DMS79 treated with DMSO at 0.1 percent for 48 hours (cell line): ENCODE measurements at places on chromosomes 2 and 18.

- no peak for DNase-seq
These were observed 104.9 kb downstream of the CDC42EP3 start for GRCh38 chr2:37566517-37566981.

- no peak for DNase-seq
These were observed 163.4 kb downstream of the TMEM163 start for GRCh38 chr2:134555411-134555810.

DNA sequence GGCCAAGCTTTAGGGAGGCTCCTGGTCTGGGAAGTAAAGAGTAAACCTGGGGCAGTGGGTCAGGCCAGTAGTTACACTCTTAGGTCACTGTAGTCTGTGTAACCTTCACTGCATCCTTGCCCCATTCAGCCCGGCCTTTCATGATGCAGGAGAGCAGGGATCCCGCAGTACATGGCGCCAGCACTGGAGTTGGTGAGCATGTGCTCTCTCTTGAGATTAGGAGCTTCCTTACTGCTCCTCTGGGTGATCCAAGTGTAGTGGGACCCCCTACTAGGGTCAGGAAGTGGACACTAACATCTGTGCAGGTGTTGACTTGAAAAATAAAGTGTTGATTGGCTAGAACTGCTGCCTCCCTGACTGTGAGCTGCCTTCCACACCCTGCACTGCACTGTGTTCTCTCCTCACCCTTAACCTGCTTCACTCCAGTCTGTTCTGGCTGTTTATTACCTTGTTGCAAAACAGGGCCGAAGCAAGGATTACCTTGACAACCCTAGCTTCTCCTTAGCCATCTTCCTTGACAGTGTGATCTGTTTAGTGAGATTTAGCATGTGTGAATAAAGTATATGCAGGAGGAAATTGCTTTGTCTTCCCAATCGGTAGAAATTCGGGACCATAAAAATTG lies 5.2 kb downstream of the RETREG2 start:
- no peak for DNase-seq

DNA sequence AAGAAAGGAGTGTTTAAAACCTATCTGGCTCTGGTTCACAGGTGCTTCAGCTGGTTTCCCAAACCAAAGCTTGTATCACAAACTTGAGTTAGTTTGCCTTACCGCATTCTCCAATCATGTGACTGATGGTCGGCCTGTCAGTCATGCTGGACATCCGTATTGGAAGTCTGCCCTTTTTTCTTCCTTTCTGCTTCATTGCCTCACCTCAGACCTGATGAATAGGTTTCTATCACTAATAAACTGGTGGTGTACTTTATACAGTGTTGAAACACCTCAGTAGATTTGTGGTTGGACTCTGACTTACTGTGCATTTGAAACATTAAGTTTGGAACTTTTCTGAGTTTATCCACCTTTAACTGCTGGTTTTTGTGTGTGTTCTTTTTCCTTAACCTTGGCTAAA lies 84.1 kb downstream of the R3HDM1 start:
- no peak for DNase-seq

DNA sequence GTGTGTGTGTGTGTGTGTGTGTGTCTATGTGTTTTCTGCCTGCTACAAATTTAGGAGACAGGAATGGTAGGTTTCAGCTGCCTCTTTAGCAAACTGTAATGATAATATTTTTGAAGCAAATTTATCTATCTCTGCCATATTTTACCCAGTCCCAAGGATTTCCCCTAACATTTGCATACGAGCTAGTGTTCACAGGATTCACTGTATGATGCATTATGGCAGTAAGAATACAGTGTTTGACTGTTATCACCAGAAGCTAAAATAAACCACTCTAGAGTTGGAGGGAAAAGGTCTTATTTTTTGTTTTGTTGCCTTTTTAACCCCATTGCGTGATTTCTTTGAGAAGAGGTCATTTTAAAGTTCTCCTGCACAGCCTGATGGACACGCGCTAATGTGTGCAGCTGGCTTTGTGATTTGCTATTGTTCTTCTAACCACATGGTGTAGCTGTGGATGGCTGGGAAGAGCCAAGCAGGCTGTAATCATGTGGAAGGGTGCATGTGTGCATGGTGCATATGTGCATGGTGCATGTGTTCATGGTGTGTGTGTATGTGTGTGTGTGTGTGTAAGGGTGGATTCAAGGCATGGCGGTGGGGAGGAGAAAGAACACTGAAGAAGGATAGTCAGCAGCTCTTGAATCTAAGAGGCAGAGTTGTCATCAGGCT lies 62.4 kb downstream of the PLB1 start:
- no peak for DNase-seq

- DNase-seq, result no peak
These were observed 6.7 kb downstream of the TUBB6 start for GRCh38 chr18:12314591-12315305.

DNA sequence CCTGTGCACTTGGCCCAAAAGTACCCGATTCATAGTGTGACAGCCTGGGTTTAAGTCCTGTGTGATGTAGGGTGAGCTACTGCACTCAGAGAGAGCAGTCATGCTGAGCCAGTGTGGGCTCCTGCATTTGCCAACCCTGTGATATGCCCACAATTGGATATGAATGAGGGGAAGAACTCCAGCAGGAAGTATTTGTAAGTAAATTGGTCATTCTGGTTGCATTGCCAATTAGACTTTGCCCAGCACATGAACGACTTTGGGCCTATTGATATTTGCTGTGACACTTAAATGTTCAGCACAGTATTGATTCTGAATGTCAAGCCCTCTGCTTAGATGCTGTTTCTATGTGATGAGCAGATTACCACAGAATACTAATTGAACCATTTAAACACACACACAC lies 570.9 kb downstream of the PIK3C3 start:
- no peak for DNase-seq

GRCh38 chr2:29061616-29062015 lies 12.7 kb downstream of the PCARE start:
- DNase-seq, result no peak

- no peak for DNase-seq
These were observed 199.2 kb downstream of the PARD3B start for GRCh38 chr2:204744506-204744905.

DNA sequence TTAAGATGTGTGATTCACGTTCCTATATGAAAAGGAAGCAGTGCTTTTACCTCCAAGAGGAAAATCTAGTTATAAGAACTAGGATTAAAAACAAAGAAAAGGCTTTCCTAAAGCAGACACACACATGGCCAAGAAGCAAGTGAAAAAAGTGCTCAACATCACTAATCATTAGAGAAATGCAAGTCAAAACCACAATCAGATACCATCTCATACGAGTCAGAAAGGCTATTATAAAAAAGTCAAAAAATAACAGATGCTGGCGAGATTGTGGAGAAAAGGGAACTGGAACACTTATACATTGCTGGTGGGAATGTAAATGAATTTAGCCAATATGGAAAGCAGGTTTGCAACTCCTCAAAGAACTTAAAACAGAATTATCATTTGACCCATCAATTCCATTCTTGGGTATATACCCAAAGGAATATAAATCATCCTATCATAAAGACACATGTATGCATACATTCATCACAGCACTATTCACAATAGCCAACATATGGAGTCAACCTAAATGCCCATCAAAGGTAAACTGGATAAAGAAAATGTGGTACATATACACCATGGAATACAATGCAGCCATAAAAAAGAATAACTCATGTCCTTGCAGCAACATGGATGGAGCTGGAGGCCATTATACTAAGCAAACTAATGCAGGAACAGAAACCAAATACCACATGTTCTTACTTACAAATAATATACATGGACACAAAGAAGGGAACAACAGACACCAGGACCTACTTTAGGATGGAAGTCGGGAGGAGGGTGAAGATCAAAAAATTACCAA lies 285.3 kb downstream of the RAD51AP2 start:
- DNase-seq, result no peak

DNA sequence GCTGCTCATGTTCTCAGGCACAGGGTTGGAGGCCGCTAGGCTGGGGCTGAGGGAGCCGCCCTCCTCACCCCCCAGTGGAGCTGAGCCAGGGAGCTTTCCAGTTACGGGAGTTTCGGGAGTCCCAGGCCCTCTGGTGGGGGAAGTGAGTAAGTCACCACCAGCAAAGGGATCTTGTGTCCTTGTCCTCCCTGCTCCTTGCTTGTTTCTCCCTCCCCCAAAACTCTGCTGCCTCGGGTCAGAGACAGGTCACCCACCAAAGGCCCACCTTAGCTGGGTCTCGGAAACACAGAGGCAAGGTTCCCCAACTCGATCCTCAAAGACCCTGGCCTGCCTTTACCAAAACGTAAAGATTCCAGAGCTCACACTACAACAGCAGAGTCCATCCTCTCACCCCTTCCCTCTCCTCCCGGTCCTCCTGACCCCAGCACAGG lies 60.5 kb upstream of the POMC start:
- DNase-seq, result peak; percentile 76

- DNase-seq, result no peak
These were observed 37.1 kb upstream of the CTLA4 start for GRCh38 chr2:203830304-203831055.

DNA sequence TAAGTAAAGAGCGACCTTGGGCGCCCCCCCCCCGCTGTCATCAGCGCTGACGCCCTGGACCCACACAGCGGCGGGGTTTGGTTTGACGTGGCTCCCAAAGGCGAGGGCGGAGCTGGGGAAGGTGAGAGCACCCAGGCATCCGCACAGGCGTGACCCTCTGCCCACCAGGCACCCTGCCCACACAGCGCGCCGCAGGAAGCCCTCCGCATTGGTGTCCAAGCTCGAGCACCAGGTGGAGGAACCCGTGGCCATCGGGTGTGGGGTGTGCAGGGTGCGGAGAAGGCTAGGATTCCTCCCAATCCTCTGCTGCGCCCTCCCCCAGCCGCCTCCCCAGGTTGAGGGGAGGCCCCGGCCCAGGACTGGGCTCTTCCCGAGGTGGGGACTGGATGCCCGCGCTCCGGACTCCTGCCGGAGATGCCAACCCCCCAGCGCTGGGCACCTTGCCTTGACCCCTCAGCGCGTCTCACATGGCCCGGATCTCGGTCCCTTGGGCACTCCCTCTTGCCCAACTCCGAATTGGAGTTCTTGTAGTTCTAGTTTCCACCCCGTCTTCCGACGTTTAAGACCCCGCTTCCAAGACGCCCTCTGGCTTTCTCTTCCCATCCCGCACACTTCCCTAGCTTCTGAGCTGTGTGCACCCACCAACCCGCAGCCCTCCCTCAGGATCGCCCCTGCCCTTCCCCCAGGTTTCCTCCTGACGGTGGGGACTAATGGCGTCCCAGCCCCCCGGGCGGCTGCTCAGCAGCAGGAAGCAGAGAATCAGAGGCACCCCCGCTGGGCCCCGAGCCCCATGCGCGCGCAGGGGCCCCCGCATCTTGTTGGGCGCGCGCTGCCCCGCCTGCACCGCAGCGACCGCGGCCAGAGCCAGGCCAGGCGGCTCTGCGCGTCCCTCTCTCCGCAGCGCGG lies 25.9 kb upstream of the RESP18 start:
- DNase-seq, result peak; percentile 33

GRCh38 chr18:51150113-51150700 lies 47.3 kb downstream of the MEX3C start:
- no peak for DNase-seq

DNA sequence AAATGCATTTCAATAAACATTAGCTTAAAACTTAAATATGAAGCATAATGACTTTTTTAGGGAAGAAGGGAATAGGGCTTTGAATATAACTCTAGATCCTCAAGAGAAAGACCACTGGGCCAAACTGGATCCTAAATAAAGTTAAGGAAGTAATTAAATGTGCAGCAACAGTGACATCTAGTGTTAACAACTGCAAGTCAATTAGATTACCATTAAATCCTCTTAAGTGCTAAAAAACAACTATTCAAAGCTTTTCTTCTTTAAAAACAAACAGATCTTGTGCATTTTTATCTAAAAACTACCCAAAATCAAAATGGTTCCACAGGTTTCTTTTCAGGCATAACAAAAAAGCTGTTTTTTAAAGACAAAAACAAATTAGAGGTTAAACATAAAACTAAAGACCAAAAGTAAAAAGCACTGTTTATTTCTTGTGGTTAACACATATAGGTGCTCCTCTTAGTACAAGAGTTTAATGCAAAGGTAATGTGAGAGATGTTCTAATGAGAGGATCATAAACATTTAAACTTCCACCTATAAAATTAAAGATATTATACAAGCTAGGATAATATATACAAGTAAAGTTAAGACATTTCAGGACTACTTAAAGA lies 111.4 kb downstream of the THADA start:
- peak; percentile 67 for DNase-seq

DNA sequence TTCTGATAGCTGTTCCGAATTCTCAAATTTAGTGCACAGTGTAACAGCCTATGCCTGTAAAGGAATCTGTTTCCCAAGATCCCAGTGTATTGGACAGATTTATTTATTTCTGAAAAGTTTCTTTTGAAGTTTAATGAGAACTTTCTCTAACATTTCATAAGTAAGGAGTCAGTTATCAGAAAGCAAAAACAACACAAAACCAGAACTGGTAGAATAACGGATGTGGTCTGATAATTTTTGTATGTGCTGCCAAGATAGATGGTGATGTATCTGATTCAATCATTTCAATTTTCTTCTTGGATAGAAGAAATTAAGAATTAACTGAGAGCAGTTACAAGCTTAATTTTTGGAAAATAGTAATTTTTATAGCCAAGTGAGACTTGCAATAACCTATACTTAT lies 374.3 kb downstream of the SOCS6 start:
- no peak for DNase-seq

GRCh38 chr2:24115057-24115456 lies 8.1 kb downstream of the PFN4 start:
- DNase-seq, result no peak

DNA sequence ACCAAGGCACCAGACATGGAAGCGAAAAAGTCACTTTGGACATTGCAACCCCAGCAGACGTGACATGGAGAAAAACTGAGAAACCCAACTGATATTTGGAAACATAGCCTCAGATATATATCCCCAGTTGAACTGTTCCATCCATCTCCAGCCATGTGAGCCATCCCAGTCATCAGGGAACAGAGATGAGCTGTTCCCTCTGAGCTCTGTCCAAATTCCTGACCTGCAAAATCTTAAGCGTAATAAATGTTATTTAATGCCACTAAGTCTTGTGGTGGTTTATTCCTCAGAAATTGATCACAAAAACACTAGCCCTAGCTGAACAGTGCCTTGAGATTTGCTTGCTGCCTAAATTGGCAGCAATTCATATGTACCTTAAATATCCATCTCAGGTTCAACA lies 182.8 kb downstream of the NRP2 start:
- no peak for DNase-seq

DNA sequence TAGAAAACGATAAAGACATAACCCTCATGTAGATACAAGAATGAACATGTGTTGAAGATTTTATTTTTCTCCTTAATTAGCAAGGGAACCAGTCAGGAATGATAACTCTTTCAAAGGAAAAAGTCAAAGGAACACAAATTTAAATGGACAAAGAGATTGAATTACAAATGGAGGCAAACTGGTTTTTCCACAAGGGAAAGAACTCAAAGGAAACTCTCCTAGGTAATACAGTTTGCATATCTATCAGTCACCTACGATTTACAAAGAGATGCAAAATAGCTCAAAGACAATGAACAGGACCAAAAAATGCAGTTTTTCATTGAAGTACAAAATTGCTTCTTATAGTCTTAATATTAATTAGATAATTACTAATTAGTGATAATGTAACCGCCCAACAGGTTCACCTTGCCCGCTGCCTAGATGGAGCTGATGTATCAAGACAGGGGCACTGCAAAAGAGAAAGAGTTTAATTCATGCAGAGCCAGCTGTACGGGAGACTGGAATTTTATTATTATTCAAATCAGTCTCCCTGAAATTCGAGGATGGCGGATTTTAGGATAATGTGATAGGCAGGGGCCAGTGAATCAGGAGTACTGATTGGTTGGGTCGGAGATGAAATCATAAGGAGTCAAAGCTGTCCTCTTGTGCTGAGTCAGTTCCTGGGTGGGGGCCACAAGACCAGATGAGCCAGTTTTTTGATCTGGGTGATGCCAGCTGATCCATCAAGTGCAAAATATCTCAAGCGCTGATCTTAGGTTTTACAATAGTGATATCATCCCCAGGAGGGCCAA lies 151.0 kb downstream of the TMEM17 start:
- no peak for DNase-seq
